ENCODE measurements at places on chromosomes 1 and 21.

GRCh38 chr1:92165389-92165788, 52.3 kb upstream of the C1orf146 start:
- DNase-seq, result no peak

DNA sequence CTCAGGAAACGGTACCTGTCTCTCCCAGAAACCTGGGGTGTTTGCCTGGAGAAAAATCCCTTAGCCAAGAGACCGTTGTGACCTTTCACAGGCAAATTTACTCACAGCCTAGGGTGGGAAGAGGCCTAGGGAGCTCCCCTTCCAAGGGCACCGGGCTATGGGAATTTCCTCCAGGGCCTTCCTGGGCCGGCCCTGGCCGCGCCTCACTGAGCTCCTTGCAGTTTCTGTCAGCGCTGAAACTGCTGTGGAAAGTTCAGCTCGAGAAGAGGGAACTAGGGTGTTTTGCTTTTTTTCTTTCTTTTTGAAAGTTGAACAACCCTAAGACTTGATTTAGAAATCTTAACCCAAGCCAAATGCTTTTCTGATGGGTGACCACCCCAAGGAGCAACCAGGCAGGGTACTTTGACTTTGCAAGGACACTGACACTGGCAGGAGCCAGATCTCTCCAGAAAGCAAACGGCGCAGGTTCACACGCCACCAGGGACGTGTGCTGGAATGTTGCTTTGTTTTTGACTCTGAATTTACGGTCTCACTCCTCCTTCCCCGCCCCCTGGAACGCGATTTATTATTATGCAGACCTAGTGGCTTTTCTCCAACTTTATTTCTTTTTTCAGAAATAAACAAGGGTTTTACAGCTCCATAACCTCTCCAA, 229.6 kb upstream of the JUN start:
- DNase-seq, result no peak

- no peak for DNase-seq
Observed at GRCh38 chr1:31189696-31190674, 49.7 kb downstream of the NKAIN1 start.

GRCh38 chr1:181062836-181063428, 25.6 kb upstream of the IER5 start:
- DNase-seq, result no peak

DNA sequence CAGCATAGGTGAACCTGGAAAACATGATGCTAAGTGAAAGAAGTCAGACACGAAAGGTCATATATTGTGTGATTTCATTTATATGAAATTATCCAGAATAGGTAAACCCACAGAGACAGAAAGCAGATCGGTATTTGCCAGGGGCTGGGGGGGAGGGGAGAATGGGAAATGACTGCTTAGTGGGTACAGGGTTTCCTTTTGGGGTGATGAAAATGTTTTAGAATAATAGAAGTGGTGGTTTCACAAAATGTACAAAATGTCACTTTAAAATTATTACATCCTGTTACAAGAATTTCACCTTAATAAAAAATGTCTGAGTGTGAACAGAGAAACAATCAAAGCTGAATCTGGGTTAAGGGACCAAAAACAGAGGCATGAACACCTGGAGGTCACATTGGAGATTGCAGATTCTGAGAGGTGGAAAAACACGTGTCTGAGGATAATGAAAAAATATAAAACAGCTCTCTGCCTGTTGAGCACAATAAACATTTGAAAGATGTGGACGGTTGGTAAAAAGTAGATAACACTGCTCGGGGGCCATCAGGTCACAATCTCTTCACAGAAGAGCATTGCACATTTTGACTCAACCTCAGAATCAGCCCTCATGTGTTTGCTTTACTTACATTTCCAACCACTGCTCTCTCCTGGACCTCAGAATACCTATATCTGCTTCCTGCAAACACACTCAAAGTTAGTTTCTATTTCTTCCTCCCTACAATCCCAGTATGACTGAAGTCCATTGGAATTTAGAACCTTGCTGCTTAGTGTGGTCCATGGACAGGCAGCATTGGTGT, 3.2 kb downstream of the SLAMF6 start:
- peak; percentile 80 for DNase-seq

DNA sequence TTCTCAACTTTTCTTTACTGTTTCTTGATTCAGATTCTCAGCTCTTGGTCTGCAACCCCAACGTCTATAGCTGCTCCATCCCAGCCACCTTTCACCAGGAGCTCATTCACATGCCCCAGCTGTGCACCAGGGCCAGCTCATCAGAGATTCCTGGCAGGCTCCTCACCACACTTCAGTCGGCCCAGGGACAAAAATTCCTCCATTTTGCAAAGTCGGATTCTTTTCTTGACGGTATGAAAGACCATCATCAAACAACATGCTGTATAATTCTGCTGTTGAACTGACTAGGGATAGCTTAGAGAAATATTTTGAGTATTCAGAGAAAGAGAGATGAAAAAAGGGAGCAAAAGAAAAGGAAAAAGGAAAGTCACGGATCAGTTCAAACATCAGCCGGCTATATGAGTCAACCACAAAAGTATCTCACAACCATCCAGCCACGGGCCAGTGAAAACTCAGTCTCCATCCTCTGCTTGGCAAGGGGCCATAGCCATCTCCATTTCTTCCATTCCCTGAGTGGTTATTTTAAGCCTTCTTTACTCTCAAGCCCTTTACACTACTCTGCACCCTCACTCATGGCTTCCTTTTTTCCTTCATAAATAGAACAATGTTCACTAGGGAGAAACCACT, 14.1 kb downstream of the DNASE2B start:
- no peak for DNase-seq

DNA sequence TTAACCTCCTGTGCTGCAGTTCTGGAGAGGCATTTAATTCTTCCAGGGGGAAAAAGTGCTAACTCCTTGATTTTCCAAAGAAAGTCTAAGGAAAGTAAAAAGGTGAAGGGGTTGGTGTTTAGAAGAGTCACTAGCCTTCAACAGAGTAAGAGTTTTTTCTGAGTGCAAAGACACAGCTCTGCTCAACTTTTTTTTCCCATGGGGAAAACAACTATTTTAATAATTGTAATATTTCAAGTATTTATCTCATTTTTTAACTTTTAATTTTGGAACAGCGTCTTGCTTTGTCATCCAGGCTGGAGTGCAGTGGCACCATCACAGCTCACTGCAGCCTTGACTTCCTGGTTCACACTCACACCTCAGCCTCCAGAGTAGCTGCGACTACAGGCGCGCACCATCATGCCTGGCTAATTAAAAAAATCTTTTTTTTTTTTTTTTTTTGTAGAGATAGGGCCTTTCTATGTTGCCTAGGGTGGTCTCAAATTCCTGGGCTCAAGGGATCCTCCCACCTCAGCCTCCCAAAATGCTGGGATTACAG, 202.6 kb downstream of the APP start:
- DNase-seq, result no peak

DNA sequence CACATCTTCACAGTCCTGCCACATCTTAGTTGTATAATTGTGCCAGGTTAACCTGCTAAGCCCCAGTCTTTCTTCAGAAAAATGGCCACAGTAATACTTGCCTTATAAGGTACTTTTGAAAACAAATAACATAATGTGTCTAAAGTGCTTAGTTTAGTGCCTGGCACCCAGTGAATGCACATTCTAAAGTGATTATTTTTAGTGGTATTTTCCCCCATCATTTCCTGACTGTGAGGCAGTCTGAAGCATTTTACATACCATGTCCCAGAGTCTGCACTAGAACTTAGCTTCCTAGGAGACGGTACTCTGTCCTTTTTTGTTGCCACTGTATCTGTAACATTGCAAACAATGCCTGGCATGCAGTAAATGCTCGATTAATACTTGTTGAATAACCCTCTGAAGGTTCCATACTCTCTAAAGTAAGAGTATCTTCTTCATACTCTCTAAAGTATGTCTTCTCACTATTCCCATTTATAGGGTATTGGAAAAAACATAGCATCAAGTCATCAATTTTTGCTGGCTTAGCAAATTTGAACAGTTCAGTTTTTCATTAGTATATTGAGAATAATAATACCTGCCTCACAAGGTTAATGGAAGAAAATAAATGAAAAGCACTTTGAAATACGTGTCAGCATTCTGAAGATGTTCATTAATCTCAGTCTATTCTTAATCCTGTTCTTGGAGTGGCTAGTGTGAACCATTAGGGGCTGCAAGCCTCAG, 43.7 kb downstream of the FMO3 start:
- DNase-seq, result no peak

DNA sequence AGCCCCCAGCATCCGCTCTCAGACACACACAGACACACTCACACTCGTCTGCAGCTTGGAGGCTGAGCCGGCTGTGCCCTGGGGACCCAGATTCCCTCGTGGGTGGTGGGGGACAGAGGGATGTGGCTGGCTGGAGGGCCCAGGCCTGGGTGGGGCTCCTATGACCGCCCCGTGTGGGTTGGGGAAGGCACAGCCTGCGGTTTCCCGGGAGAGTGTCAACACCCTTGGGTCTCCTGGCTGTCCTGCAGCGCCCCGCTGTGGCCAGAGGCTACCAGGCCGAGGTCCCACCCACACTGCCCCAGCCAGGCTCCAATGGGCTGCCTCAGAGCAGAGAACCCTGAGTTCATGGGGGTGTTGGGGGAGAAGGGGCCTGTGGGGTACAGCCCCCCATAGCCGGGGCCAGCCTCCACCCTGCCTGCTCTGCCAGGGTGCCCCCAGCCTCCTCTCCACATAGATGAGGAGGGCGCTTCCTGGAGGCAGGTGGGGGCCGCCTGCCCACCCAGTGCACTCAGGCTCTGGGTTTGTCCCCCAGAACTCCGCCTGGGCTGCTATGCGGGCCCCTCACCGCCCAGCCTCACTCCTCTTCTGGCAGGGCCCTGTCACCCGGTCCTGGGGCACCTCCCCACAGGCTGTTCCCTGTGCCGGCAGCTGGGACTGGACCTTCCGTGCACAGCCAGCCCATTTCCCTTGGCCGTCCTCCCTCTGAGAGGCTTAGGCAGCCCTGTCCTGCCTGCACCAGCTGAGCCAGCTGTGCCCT, at the start of gene TTC34:
Gene TTC34, minus strand, starts transcription at position 159 of the 757 bp plus-strand sequence. CDS start 866 bp downstream, outside the sequence.
- no peak for DNase-seq
